ENCODE measurements at places on chromosomes 4 and X. TPM values are rescaled to one million over a fixed set of nuclear protein-coding genes. Genes with fewer than 3 reads are reported as not detected.

DNA sequence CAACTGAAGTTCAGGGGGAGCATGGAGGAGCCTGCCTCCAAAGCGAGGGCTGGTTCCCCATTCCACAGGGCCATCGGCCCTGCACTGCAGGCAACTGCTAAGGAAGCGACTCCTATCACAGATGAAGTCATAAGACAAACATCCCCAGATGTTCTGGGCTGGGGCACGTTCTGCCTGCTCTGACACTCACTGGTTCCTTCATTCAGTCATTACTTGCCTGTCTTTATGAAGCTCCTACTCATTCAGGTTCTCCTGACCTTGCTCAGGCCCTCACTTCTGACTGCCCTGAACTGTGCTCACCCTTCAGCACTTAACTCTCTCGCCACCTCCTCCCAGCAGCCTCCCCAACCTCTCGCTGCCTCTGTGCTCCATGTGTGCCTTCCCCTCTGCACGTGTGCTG is 2.5 kb upstream of the SLC2A9 start:
- no peak for DNase-seq

DNA sequence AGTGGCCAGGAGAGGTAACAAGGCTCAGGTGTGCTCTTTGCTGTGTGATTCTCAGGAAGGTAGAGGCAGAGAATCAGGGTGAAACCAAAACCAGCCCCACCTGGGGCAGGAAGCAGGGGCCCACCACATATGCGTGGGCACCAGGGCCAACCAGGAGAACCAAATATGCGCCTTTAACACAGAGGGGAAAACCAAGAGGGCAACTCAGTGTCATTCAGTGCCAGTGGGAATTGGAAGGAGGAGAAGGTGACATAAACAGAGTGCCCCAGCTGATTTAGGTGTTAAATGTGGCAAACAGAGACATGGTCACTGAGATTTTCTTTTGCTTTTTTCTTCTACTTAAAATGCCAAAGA is 106.8 kb upstream of the MAMLD1 start:
- DNase-seq: no peak

DNA sequence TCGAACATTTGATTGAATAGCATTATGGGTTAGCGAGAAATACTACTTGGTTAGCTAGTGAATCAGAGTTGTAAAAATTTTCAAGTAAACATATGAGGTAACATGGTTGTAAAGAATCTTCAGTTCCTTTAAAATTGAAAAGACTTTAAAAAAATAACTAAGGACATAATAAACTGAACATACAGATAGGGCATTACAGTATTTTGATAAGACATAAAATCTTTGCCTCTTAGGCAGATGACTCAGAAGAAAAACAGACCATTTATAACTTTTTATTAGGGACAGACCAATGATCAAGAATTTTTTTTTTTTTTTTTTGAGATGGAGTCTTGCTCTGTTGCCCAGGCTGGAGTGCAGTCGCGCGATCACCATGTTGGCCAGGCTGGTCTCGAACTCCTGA is 43.1 kb downstream of the PNMA5 start:
- no peak for DNase-seq

DNA sequence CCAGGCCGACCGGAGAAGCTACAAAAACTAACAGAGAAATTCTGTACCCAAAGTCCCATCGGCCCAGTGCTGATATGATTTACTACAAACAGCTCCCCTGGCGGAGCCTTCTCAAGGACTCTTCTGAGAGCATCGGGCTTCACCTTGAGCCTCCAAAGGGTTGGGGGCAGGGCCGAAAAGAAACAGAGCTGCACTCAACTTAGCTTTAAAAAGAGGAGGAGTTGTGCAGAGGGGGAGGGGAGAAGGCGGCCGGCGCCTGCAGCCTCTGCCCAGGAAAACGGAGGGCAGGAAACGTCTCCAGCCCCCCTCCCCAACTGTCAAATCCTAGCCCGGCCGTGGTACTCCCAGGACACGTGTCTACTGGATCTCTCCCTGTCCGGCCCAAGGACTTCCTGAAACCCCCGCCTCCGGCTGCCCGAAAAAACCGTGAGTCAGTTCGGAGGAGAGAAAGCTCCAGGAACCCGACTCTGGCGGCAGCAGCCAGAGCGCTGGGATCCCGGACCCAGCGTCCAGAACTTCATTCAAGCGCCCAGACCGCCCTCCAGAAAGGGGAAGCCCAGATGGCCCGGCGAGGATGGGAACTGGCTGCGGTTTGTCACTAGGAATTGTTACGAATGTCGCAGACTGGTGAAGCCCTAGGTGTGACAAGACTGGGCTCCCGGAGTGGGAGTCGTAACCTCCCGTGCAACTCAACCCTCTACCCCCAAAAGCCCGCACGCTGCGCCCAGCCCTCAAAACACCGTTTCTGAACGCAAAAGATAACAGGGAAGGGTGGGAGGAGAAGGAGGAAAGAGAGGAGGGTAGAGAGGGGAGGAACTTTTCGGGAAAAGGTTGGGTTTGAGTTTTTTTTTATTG is 973 bp downstream of the ADAMTS3 start:
- no peak for DNase-seq

DNA sequence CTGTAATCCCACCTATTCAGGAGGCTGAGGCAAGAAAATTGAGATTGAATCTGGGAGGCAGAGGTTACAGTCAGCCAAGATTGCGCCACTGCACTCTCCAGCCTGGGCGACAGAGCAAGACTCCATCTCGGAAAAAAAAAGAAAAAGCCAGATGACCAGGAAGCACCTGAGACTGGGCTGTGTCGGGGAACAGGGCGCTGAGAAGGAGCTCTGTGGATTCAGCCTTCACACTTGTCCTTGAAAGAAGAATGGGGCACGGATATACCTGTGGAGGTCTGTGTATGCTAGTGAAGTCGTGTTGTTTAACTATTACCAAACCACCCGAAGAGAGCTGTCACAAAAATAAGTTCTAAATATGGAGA is 39.3 kb upstream of the TADA2B start:
- DNase-seq: no peak

GRCh38 chrX:154443479-154443910 is 446 bp upstream of the FAM50A start:
- DNase-seq: no peak

DNA sequence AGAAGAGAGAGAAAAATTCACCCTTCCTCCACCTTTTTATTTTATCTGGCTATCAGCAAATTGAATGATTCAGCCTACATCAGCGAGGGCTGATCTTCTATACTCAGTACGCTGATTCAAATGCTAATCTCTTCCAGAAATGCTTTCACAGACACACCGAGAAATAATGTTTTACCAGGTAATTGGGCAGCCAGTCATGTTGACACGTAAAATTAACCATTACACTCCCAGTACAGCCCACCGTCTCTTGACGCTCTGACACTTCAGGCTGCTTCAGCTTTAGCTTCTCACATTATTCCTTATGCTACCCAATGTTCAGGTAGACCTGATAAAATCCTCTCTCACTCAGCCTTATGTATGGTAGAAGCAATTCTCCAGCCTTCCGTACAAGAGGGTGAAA is 835.2 kb upstream of the PCDH10 start:
- DNase-seq: no peak

- DNase-seq: no peak
Observed at GRCh38 chrX:46202733-46203514, 342.3 kb downstream of the ZNF674 start.

The KLHL34 gene
- total RNA-seq: not detected

The NAA15 gene
- 78.7 TPM for total RNA-seq

The CITED1 gene
- not detected for total RNA-seq

The SMARCA5 gene
- total RNA-seq: 82.2 TPM

The VCX3A gene
- total RNA-seq: not detected
